Heart right ventricle (tissue), 16 donors: ENCODE measurements at places on chromosomes 6 and 20. TPM values are rescaled to one million over a fixed set of nuclear protein-coding genes. Genes with fewer than 3 reads are reported as not detected.

DNA sequence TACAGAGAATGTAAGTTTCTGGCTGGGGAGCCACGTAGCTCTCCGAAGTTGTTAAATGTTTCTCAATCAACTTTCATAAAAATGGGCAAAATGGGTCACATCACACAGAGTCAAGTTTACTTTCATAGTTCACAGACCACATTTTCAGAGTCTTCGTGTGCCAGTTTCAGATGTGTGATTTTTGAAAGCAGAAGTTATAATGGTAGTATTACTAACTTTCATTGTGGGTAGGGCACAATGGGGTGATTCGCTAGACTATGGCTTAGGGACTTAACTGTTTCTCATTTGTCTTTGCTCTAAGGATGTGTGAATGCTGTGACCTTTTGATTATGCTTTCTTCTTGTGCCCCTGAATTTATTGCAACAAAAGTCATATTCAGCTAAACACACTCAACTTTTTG is 109.0 kb upstream of the SUPT3H start:
- no peak for DNase-seq

- DNase-seq, result no peak
These were observed 14.8 kb downstream of the MDFI start for GRCh38 chr6:41652866-41653652.

- no peak for DNase-seq
These were observed 215.2 kb downstream of the PTPRK start for GRCh38 chr6:128305228-128305627.

GRCh38 chr20:31974951-31975487 is 7.1 kb downstream of the XKR7 start:
- no peak for DNase-seq

DNA sequence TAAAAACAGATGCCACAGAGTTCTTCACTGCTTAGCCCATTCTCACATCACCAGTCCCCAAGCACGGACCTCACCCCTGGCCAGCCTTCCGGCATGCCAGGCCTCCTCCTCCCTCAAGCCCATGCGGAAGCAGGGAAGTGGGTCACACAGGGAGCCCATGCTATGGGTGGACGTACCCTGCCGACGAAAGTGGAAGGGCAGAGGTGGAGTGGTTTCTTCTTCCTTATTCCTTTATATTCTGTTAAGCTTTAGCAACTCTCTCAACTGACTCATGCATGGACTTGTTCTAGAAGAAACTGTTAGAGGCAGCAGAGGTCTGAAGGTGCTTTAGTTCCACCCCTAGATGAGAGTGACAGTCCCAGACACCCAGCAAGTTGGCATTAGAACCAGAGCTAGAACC is 118.6 kb downstream of the LY86 start:
- DNase-seq, result no peak

DNA sequence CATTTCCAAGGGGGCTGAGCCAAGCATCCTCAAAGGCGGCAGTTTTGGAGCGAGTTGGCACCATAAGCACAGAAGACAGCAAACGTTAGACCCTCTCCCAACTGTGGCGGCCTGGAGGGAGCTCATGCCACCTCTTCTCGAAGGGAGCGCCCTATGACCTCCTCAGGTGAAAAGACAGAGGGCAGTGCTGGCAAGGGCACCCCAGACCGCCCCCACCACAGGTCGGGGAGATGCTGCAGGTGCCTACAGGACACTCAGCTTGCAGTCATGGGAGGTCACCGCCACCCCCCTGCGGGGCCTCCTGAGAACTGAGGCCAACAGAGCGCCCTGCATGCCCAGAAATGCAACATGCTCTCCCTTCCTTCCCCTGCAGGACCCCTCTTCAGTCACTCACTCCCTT is 45.1 kb upstream of the BHLHE23 start:
- peak; percentile 4 for DNase-seq

- no peak for DNase-seq
These were observed 102.6 kb upstream of the HDGFL1 start for GRCh38 chr6:22466665-22467245.

GRCh38 chr20:38550274-38550673 is 30.7 kb upstream of the ADIG start:
- DNase-seq, result no peak

GRCh38 chr6:53264915-53265607 is 83.7 kb downstream of the ELOVL5 start:
- no peak for DNase-seq

- DNase-seq, result no peak
These were observed 147.1 kb upstream of the SMLR1 start for GRCh38 chr6:130680116-130680515.

GRCh38 chr6:169101981-169102380 is 151.7 kb downstream of the THBS2 start:
- no peak for DNase-seq

GRCh38 chr6:45568626-45569025 is 190.9 kb upstream of the SUPT3H start:
- DNase-seq, result no peak

The OARD1 gene
- 15.8 TPM for total RNA-seq

The MOCS1 gene
- 16.8 TPM for total RNA-seq

The PTCRA gene
- total RNA-seq, result not detected
